Left ventricle myocardium inferior (tissue), 1 donor: ENCODE measurements at places on chromosomes 2 and 18. TPM values are rescaled to one million over a fixed set of nuclear protein-coding genes. Genes with fewer than 3 reads are reported as not detected.

- no peak for DNase-seq
Measured at GRCh38 chr2:155203178-155203577, 504.7 kb downstream of the KCNJ3 start.

GRCh38 chr2:10325278-10326145, 22.8 kb downstream of the HPCAL1 start:
- no peak for DNase-seq

Gene LONRF2
- 19.0 TPM for total RNA-seq

GRCh38 chr2:158443606-158444005, 12.9 kb downstream of the CCDC148 start:
- no peak for DNase-seq

- DNase-seq = no peak
Measured at GRCh38 chr2:100990650-100991403, 11.3 kb upstream of the RPL31 start.

DNA sequence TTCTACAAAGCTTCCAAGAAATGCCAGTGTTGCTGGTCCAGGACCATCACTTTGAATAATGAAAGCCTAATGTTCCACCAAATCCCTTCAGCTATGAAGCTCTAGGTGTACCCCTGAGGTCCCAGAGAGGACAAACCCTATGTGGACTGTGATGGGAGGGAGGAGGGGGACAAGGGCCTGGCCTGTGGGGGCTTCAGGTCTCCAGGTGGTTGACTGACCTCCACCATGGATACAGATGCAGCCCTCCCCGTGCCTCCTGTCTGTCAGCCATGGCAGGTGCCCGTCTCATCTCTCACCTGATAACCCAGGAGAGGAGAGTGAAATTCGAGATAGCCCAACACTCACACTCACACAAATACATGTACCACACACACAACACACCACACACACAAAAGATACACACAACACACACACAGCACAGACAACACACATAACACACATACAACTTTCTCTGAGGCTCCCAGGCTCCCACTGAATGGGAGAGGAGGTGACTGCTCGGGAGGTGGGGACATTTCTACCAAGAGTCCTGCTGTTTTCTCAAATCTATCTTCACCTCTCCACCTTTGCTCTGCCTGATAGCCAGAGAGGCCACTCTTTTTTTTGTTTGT, 12.8 kb upstream of the RHOB start:
- no peak for DNase-seq

Gene DSC1
- total RNA-seq = 7.5 TPM

DNA sequence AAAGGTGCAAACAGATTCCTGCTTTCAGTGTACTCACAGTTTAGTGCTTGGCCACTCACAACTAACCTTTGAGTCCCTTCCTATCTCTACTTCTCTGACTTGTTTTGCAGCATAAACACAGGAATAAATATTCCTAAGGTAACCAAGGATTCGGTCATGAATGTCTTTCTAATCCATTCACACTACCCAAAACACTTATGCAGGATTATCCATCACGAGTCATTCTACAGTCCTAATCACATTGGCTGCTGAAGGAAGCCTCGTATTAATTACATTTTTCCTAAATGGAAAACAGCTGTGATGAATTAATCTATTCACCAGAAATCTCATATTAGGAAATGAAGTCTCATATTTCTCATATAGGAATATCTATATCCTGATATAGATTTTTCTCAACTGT, 16.3 kb downstream of the RDH14 start:
- DNase-seq = no peak

DNA sequence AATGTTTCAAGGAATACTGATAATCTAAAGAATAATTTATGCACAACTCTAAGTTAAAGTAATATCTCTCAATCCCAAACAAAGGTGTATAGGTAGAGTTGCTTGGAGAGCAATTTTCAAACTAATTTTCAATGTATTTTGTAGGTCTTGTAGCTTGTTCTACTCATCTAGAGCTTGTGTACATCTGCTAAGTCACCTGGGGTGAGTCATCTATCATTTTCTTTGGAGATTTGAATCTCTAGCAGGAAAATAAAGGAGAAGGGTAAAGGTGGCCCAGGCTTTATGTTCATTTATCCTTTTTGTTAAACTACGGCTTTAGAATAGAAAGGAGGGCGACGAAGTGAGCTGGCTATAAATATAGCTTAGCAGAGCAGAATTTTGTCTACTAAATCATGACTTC, 76.8 kb upstream of the THUMPD2 start:
- no peak for DNase-seq

DNA sequence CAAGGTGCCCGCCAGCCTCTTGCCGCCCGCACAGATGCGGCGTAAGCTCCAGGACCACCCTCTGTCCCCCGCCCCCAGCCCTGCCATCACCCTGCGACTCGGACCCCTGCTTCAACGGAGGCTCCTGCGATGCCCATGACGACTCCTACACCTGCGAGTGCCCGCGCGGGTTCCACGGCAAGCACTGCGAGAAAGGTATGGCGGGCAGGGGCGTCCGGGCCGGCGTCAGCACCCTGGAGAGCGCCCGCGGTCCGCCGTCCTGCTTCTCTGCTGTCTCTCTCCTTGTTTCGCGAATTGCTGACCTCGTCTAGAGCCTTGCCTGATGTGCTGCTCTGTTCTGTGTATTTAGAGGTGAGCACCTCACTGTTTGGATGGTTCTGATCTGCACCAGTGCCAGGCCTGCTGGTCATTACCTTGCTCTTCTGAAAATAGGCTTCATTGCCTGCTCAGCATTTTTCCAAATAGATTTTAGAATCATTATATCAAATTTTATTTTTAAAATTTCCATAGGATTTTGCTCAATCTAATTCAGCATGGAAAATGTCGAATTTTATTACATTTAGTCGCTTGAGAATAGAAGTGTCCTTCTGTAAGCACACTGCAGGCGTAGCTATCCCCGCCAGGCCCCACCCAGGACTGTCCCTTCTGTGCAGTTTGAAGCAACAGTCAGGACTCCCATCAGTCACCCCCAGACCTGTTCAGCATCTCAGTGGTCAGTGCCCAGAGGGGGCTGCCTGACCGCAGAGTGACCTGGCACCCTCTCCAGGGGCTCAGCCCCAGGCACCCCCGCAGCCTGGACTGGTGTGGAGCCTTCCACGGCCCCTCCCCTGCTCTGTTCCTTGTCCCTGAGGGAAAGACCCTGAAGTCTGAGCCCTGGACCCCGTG, 51.6 kb downstream of the SNED1 start:
- DNase-seq = no peak

- DNase-seq = no peak
Measured at GRCh38 chr2:140947236-140947635, 1183.6 kb downstream of the LRP1B start.

DNA sequence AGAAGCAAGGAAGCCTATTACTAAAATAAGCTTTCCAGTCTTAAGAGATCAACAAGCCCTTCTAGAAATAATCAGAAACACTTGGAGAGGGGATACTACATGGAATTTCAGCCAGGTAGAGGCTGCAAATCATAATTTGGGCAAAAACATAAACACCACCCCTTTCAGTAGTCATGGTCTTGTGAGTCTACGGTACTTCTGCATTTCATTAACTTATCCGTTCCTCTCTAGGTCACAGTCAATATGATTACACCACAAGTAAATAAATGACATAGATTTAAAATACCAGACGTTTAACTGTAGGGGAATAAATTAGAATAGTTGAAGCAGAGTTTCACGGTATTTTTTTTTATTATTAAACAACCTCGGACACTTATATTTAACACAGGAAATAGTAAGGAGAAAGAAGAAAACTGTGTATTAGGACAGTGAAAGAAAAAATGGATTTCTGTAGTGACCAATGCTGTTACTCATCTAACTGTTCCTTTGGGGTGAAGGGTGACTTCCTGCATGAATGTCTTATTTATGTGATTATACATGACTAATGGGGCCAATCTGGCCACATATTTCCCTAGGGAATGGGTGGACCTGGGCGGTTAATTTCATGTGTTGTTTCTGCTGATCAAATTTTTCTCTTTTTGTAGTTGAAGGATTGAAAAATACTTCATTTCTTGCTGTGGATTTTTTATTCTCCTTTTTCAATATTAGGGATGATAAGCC, 456.6 kb upstream of the UBE2E3 start:
- DNase-seq = no peak

Gene DRC1
- total RNA-seq = not detected

DNA sequence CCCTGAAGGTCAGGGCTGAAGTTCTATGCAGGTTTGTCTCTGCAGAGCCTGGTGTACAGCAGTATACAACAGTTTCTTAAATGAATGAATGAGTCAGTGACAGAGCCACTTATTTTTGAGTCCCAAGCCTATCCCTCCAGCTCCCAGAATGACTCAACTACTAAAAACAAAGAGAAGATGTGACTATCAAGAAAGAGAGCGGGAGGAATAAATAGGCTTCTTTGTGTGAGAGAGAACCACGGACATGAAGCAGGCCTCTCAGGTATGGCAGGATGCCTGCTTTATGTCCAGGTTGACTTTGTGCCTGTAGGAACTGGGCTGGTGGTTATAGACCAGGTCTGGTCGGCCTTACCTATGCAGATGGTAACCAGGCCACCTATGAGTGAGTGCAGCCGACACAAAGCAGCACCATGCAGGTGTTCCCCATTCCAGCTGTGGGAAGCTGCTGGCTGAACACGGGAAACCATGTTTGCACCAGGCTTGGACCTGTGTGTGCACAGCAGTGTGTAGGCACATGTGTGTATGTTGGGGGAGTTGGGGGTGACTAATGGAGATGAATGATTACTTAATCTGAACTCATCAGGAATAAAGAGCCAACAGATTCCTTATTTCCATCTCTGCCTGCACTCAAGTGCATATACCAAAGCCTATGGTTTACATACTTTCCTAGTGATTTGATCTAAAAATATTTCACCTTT, 171.0 kb downstream of the OSR1 start:
- no peak for DNase-seq

DNA sequence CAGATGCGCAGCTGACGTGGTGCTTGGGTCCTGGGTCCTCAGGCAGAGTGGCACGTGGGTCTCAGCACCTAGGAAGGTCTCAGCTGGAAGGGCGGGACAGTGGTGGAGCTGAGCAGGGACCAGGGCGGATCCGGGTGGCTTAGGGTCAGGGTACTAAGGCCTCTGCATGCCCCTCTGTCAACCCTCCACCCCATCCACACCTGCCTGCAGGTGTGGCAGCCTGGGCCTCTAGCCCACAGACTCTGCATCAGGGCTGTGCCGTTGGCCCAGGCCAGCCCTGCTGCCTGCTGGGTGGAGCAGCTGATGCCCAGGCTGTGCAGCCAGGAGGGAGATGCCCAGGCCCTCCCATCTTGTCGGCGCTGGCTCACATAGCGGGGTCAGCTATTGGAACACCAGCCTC, 24.6 kb upstream of the OTOS start:
- DNase-seq = no peak

DNA sequence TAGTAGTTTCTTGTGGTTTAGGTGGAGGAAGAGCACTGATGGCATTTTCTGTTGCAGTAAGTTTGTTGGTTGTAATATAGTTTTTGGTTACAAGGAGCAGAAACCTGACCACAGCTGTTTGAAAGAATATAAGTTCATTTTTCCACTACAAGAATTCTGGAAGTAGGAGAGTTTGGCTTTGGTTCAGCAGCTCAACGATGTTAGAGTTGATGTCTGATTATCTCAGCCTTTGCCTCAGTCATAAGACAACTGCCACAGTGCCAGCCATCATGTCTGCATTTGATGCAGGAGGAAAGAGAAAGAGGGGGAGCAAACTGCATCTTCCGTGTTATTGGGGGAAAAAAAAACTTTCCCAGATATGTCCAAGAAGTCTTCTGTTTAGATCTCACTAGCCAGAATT, 119.1 kb downstream of the LYPD1 start:
- DNase-seq = no peak

Gene LRATD1
- 3.1 TPM for total RNA-seq

Gene PSTPIP2
- 1.8 TPM for total RNA-seq

Gene POTEF
- not detected for total RNA-seq

DNA sequence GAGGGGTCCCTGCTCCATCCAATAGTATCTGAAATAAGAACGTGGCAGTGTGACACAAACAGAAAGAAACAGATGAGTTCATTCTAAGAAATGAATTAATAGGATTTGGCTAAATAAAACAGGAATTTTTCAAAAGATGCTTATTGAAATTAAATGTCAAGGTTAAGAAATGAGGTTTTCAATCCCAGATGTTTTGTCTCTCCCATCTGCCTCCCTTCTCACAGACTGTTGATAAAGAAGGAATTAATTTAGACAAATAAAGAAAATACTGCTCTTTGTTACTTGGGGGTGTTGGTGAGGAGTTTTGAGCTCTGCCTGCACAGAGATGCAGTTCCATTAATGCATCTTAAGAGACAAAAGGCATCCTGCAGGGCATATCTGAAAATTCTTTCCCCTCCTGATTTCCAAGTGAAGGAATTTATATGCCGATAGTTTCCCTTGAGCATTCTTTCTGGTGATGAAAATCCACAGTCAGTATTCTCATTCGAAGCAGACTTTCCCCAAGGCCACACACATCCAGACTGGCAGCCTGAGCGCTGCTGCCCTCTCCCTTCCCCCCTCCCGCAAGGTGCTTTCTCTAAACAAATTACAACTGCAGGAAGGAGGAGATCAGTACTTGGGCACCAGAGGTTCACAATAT, 385.4 kb upstream of the RND3 start:
- no peak for DNase-seq

GRCh38 chr2:26484579-26484978, 6.7 kb upstream of the OTOF start:
- no peak for DNase-seq

Gene SLC4A3
- total RNA-seq = 426 TPM

Gene ALPP
- not detected for total RNA-seq

DNA sequence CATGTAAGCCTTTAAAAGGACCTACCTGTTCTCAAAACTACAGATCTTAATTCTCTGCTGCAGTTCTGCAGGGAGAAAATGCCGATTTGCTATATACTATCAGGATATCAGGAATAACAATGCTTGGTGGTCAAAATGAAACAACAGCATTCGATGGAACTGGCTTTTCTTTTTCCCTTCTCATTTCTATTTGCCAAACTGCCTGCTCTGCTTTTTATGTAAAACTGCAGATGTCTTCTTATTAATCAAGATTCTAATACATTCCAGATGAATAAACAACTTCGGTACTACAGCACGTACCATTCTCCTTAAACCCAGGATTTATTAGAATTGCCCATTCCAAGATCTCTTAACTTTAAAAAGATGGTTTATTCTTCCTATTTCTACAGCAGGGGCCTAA, 100.9 kb downstream of the ZNF521 start:
- DNase-seq = no peak

Gene DSC2
- 24.5 TPM for total RNA-seq

GRCh38 chr2:171923206-171923605, 945 bp downstream of the HAT1 start:
- DNase-seq = no peak

Gene LHCGR
- total RNA-seq = 0.16 TPM

- no peak for DNase-seq
Measured at GRCh38 chr18:48993586-48993985, 42.8 kb upstream of the SMAD7 start.

DNA sequence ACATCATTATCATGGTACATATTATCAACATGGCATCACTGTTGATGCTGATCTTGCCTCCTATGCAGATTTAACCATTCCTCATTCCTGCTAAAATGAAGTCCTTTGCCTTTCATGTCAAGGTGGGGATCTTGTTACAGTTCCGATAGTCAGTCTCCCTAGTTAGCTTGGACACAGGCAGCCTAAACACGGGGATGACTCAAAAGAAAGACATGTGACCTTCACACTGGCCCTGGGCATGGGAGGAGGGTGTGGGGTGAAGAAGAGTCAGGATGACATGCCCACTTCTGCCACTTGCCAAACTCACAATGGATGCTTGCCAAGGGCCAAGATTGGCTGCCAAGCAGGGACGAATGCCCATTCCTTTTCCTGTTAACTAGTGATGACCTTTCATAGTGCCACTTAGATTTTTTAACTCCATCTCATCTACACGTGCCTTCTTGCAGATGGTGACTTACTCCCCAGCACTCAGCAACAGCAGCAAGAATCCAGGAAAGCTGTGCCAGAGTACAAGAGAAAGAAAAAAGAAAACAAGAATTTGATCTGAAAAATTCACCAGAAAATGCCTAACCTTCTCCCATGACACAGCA, 13.9 kb upstream of the SLC1A4 start:
- peak; percentile 74 for DNase-seq
